ENCODE measurements at places on chromosomes 4 and X.
A peak's percentile ranks its signal among the peaks of the same experiment; 100 is the strongest.

- DNase-seq: peak; percentile 41
Observed at GRCh38 chr4:128322986-128323385, 35.4 kb upstream of the PGRMC2 start.

DNA sequence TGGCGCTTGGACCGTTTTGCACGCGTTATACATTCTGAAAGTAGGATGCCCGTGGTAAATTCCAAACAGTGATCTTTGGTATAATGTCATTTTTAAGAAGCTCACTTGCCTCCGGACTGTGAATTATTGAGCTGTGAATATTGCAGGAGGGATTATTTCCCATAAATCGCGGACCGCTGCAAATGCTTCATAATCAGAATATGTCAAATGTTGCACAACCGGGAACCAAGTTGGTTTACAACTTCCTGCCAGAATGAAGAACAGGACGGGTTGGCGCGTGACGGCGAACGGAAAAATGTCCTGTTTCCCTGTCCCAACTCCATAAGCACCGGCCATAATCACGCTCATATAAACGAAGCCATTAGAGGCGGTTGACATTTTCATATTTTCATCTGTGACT is 67.6 kb downstream of the SHOX start:
- no peak for DNase-seq

DNA sequence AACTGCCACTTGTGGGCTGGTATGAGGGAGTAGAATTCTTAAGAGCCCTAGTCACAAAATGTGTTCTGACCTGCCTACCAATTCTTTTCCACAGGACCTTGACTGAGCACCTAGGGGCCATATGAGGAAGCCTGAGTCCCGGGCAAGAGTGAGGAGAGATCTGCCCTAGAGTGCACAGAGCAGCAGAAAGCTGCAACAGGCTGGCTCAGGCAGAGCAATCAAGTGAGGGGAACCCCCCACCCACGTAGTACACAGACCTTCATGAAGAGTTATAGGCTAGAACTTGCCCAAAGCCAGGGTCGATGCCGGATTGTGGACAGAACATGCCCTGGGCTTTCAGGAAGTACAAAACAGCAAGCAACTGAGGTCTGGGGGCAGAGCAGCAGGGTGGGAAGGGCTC is 117.0 kb downstream of the SPOCK3 start:
- DNase-seq: no peak

DNA sequence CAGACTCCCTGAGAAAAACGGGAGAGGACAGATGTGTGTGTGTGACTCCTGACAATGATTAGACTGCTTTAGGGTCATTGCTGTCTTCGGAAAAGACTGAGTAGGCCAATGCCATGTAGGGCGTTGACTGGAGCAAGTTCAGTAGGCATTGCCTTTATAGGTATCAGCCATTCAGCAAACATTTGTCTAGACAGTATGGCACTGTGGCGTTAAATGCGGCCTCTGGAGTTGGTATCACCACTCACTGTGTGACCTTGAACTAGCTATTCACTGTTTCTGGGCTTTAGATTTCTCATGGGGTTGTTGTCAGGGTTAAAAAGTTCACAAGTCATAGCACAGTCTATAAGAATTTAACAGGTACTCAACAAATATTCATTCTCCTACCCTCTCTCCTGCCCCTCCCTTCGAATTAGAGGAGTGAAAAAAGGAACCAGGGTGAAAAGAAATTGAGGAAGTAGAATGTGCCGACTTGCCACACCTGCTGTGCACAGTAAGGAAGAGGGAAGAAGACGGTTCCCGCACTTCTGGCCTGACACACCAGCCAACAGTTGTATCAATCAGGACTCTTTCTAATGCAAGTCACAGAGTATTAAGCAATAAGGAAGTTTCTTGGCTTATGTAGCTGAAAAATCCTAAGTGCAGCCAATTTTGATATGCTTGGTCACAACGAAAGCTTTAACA is 83.2 kb upstream of the PLAC8 start:
- no peak for DNase-seq

DNA sequence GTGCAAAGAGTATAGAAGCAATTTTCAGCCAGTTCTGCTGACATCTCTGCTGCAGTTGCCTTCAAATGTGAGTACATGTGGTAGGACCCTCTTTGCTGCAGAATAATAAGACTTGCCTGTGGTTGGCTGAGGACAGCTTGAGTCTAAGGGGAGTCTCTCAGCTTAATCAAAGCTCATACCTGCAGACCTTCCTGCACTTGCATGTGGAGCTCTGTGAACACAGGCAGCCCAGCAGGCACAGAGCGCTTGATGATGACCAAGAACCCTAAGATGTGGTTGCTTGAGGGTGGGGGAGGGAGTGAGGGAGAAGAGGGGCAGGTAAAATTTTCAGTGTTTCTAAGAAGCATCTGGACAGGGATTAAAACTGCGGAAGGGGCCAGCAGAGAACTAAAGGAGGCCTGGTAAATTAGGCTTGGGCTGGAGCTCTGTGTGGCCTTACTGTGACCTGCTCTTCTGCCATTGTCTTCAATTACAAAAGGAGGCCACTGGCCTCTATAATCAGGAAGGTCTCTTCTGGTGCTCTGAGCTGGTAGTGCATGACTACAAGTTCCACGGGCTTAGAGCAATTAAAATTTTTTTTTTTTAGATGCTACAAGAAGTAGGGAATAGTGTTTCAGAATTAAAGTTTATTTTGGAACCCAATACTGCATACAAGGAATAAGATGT is 59.9 kb upstream of the CHRNA9 start:
- DNase-seq: no peak

DNA sequence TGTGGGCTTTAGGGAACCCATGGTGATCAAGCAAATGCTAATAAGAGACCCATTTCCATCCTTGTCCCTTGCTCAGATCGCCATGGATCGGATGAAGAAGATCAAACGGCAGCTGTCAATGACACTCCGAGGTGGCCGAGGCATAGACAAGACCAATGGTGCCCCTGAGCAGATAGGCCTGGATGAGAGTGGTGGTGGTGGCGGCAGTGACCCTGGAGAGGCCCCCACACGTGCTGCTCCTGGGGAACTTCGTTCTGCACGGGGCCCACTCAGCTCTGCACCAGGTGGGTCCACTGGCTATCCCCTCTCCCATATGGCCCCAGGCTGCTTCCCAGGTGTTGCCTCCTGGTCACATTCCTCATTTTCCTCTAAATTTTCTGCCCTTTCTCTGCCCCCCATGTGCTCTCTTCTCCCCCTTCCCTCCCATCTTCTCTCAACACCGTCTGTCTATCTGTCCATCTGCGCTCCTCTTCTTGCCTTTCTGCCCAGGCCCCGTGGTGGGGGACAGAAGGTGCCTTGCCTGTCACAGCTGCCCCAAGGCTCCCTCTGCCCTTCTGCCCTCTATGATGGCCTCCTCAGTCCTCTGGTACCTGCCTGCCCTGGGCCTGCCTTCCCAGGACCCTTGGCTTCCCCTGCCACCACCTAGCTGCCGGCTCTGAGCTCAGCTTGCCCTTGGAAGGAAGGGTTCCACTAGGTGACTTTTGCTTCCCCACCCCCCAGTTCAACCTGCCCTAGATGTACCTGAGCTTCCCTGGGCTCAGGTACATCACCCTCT is 5.2 kb downstream of the CDK16 start:
- no peak for DNase-seq

DNA sequence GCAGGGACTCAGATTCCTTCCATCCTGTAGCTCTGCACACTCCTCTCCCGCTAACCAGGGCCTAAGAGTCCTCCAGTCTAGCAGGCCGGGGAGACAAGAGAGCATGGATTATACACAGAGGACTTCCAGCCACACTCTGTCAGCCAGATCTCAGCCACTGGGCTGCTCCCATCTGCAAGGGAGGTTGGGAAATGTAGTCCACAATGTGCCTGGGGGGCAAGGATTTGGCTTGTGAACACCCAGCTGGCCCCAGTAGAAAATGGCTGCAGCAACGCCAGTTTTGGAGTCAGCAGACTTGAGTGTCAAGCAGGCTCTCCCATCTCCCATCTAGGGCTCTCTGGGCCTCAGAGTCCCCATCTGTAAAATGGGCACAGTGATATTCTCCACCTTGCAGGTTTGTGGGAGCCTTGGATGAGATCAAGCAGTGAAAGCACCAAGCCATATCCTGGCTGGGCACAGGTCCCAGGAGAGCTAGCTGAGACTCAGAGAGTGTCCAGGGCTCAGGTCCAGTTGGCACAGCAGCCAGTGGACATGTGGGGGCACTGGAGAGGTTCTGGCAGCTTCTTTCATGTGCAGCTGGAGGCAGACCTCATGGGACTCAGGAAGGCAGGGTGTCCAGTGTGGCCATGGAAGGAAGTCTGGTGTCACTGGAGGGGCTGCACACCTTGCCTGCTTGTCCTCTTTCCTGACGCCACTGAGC is 14.6 kb downstream of the PSAPL1 start:
- no peak for DNase-seq

DNA sequence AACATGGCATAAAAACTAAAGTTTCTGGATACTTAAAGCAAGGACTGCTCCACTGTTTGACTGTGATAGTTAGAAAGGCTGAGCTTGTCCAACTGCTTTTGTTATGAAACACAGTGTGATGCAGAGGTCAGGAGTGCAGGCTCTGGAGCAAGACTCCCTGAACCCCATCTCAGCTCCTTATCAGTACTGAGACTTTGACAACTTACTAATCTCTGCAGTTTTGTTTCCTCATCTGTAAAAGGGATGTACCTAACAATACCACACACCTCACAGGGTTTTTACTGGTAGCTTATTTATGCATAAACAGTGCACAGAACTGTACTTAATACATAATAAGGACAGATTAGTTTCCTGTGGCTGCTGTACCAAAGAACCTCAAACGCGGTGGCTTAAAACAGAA is 804.3 kb downstream of the FSTL5 start:
- no peak for DNase-seq

DNA sequence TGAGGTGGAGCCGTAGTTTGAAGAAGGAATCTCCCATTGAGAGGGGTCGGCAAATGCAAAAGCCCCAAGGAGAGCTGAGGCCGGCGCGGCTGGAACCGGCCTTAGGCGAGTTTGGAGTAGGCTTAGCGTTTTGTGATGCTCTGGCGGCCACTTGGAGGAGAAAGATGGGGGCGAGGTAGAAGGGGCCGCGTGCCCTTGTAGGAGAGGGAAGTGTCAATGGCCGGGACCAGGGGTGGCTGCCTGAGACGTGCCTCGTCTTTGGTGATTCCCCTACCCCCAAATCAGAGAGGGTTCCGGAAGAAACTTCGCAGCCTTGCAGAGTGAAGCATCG is 11.7 kb downstream of the MSX1 start:
- no peak for DNase-seq
